Activated CD4-positive, alpha-beta T cell treated with anti-CD3 and anti-CD28 coated beads, Interleukin-2, amount 50 U/mL, for 1 hour (primary cell): ENCODE measurements at places on chromosomes 3 and 15.

DNA sequence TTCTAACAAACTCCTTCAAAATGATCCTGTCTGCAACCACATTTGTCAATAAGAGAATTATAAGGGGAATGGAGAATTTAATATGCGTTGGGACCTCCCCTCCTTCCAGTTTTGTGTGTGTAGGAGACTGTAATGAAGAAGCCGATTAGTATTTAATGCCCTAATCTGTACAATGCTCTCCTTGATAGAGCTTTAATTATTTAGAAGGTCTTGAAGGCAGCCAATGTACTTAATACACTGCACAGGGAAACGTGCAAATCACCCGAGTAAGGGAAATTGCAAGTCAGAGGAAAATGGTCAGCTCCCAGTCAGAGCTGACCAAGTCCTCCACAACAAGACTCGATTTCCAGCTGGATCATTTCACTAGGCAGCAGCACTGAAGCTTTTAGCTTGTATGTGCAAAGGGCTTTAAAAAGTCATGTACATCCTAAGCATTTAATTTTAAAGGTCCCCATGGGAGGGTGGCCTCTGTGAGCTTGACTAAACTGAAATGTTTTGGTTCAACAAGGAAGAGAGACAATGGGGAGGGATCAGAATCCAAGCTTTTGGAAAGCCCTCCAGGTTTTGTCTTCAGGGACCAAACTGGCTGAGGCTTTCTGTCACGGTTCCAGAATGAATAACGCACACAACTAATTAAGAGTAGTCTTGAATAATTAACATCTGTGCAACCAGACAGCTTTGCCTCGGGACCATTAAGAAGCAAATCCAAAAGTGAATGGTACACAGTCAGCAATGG lies 159.8 kb upstream of the MITF start:
- no peak for DNase-seq

DNA sequence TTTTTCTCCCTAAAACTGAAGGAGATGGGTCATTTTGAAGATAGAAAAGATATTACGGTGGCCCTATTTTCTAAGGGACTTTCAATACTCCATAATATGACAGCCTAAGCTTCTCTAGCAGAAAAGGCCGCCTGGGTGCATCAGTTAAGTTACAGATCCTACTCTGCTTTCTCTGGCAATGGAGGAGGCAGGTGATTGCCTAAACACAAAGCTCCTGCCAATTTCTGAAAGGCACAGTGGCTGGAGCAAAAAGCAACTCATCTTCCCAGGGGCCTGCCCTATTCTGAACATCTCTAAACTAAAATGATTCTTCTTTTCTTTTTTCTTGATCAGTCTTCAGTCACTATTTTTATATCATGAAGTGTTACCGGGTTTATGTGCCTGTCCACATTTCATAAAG lies 276.7 kb downstream of the CNTN4 start:
- no peak for DNase-seq

DNA sequence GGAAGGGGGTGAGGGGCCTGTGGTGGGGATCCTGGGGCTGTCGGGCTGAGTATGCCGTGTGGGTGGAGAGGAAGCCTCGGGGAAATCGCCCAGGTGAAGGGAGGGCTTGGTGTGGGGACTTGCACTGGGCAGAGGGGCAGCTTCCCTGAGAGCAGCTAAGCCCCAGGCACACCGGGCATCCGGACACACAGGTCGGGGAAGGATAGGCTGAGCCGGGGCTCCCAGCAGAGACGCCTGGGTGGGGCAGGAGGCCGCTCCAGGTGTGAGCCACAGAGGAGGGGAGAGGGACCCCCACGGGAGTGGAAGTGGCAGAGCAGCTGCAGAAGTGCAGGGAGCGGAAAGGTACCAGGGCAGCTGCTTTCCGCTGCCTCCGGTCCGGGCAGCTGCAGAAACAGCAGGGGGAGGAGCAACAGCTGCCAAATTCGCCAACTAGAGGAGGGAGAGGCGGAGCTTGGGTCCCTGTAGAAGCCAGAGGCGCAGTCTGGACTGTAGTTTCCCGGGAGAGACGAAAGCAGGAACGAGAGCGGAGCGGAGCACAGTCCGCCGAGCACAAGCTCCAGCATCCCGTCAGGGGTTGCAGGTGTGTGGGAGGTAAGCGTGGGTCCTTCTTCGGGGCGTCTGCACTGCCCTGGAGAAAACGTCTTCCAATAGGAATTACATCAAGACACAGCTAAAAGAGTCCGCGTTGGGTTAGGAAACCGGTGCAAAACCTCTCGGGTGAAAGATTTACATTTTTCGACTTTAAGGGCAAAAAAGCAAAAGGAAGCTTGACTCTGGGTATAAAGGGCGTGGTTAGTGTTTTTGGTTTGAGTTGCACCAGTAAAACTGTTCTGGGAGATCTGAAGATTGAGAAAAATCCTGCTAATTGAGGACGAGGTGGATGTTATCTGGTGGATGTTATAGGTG lies at the start of gene SERPINI1:
Gene SERPINI1 (plus strand): TSS at position 489 of the 906 bp plus-strand sequence. CDS start 53,408 bp downstream, outside the sequence.
- DNase-seq, result peak; percentile 65

DNA sequence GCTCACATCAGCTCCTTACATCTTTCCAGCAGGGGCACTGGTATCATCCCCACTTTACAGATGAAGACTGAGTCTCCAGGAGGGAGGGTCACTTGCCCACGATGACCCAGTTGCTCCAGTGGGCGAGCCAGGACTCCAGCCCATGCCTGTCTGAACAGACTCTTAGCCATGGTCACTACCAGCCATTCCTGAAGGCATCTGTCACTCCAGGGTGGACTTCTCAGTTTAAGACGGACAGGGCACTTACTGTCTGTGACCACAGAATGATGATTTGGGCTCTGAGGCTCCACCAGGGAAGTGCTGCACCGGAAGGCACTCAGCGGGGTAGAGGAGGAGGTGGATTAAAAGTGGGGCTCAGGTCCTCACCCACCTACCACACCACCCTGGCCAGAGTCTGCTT lies 104.0 kb upstream of the SLC6A6 start:
- DNase-seq, result no peak

GRCh38 chr3:43534675-43535074 lies 87.1 kb downstream of the ANO10 start:
- DNase-seq, result no peak

GRCh38 chr3:10219737-10220136 lies 28.5 kb upstream of the TATDN2 start:
- no peak for DNase-seq

- DNase-seq, result no peak
These were observed 379.7 kb downstream of the NAALADL2 start for GRCh38 chr3:175238801-175239200.

- DNase-seq, result no peak
These were observed 136.9 kb downstream of the PCCB start for GRCh38 chr3:136387031-136387430.

DNA sequence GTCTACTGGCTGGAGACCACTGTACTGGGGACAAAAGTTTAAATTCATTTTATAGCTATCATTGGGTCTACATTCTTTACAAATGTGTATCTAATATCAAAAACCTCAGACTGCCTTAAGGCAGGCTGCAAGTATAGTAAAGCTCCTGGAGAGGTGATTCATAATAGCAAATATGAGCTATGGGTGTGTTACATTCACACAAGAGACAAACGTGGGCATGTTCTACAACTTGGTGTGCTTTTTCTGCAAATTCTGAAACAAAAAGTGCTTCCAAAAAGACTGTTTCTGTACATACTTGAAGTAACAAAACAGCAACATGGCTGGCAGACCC lies 1101.4 kb downstream of the ROBO1 start:
- DNase-seq, result no peak

DNA sequence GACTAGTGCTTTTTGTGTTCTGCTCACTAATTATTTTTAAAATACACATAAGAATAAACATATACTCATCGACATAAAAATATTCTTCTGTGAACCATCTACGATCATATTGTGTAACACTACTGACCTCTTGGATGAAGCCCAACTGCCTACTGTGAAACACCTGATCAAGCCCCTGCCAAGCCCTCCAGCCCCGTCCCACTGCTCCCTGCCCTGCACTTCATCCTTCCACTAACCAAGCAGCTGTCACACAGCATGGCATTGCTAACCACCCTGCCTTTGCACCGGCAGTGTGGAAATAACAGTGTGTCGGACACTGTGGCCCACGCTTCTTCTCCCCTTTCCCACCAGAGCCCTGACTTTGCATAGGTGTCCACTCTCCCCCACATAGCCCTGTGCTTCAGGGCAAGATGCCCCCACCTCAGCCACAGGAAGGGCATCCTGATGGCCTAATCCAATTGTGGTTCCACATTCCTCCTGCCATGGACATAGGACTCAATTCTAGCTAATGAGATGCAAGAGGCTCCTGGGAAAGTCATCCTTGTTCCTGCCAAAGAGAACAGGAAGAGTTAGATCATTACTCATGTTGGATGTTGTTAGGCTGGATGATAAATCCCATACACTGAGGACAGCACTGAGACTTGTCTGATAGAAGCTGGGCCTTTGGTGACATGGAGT lies 35.0 kb upstream of the ARID3B start:
- no peak for DNase-seq

GRCh38 chr15:22228101-22228762 lies 147.9 kb downstream of the OR4M2 start:
- DNase-seq, result no peak

- DNase-seq, result no peak
These were observed 46.4 kb upstream of the MBNL1 start for GRCh38 chr3:152222327-152222726.

DNA sequence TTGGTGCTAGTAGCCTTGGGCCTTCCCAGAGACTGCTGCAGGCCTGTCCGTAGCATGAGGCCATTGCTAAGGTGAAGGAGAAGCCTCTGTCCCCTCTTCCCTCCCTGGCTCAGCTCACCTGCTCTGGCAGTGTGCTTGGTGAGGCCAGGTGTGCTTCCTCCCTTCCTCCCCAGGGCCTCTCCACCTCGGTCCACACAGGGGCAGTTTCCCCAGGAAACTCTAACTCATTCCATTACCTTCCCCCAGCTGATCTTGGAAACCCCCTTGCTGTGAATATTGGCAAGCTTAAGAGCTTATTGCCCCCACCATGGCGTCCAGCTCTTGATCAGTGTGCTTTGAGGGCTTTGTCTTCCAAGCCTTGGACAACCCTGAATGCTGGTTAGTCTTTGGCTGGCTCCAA lies 52.7 kb downstream of the ZNF445 start:
- no peak for DNase-seq

GRCh38 chr3:188272481-188273372 lies 118.8 kb downstream of the LPP start:
- DNase-seq, result no peak

DNA sequence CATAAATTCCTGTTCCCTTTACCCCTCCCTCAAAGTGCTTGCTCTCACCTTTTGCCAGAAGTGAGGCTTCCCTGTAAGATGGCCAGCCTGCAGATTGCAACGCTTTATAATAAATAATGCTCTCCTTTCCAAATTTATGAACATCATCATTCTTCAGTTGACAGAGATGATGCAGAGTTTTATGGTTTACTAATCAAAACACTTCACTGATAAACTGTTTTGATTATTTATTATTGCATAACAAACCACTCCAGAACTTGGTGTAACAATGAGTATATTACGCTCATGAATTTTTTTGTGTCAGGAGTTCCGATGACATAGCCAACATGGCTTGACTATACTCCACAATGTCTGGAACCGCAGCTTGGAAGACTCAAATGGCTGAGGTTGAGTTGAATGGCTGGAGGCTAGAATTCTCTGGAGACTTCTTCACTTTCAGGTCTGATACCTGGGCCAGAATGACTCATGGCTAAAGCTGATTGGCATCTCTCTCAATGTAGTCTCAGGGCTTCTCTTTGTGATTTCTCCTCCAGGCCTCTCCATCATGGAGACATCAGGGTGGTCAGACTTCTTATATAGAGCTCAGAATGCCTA lies 27.3 kb upstream of the TGFBR2 start:
- DNase-seq, result no peak

GRCh38 chr3:100263583-100263982 lies 2.8 kb downstream of the TBC1D23 start:
- DNase-seq, result no peak

DNA sequence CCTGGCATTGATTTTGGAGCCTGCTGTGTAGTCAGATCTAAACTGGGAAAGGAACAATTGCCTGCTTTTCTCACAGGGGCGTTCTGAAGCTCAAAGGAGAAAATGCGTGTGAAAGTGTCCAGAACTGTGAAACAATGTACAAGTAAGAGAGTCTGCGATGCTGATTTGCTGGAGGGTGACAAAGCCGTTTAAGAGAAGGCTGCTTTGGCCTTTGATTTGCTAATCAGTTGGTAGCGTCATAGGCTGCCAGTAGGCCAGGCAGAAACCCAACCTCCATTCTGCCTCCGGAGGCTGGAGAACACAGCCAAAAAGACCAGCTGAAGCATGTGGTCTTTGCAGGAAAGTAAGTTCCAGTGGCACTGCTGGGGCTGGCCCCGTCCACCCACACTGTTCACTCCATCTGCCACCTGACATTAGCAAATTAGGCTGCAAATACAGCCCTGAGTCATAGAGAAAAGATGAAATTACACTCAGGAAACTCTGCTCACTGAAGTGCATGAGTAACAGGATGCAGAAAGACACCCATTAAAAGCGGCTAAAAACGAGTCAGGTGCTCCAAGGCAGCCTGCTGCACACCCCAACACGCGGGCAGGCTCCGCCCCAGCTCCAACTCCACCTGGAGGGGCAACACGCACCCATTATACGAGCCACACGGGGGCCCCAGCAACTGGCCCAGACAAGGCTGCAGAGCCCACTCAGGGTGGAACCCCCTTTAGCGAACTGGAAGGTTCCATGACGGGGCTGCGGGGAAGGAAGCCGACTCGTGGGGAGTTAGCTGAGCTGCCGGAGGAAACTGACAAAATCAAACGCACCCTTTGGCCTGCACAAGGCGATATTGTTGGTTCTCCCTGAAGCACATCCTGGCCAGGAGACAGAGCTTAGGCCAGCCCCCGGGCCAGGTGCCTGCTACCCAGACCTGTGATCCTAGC lies 31.6 kb downstream of the ZDHHC19 start:
- peak; percentile 79 for DNase-seq

DNA sequence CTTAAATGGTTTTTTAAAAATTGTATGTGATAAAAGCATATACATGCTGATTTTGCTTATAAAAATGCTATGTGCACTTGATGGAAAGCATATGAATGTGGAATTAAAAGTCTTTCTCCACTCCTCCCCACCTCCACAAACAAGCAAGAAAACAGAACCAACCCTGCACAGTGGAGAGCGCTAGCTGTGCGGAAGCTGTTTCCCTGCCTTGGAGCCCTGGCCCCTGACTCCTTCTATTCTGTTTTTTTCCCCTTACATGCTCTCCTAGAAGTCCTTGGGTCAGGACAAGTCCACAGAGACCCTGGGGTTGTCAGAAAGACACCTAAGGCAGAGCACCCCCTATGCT lies 64.2 kb downstream of the BOC start:
- DNase-seq, result no peak

DNA sequence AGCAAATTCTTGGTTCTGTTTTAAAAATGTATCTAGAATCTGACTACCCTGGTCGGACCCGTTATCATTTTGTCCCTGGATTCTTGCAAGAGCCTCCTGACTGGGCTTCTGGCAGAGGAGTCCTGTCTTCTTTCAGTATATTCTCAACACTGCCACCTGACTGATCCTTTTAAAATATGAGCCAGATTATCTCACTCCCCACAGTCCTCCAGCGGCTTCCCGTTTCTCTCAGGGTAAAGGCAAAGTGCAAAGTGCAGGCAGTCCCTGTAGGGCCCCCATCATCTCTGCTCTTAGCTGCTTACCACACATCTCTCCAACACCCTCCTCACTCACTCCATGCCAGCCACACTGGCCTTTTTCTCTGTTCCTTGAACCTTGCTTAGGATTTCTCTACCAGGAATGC lies 28.4 kb downstream of the CRTC3 start:
- DNase-seq, result no peak

GRCh38 chr15:71812966-71813722 lies 2.8 kb downstream of the NR2E3 start:
- DNase-seq, result no peak

GRCh38 chr15:93671387-93671943 lies 559.9 kb upstream of the MCTP2 start:
- DNase-seq, result no peak

GRCh38 chr3:183536238-183536880 lies 19.1 kb downstream of the KLHL6 start:
- DNase-seq, result no peak
